ENCODE measurements at places on chromosomes 5 and 9.

DNA sequence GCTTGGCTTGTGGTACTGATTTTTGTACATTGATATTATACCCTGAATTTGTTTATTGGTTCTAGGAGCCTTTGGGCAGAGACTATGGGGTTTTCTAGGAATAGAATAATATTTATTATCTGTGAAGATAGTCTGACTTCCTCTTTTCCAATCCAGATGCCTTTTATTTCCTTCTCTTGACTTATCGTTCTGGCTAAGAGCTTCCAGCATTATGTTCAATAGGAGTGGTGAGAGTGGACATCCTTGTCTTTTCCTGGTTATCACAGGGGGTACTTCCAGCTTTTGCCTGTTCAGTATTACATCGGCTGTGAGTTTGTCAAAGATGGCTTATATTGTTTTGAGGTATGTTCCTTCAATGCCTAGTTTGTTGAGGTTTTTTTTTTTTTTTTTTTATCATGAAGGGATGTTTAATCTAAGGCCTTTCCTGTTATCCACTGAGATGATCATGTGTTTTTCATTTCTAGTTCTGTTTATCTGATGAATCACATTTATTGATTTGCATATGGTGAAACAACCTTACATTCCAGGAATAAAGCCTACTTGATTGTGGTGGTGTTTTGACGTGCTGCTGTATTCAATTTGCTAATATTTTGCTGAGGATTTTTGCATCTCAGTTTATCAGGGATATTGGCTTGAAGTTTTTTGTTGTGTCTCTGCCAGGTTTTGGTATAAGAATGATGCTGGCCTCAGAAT lies 77.5 kb downstream of the CERT1 start:
- no peak for DNase-seq

GRCh38 chr5:98679963-98680362 lies 93.5 kb upstream of the RGMB start:
- peak; percentile 15 for DNase-seq

- DNase-seq, result no peak
Measured at GRCh38 chr9:98873951-98874371, 66.5 kb downstream of the GALNT12 start.

- DNase-seq, result peak; percentile 64
Measured at GRCh38 chr9:112846528-112847488, 43.9 kb downstream of the SLC46A2 start.

GRCh38 chr5:116289276-116289675 lies 204.5 kb downstream of the COMMD10 start:
- no peak for DNase-seq

- no peak for DNase-seq
Measured at GRCh38 chr9:105129731-105130130, 114.7 kb upstream of the SLC44A1 start.

DNA sequence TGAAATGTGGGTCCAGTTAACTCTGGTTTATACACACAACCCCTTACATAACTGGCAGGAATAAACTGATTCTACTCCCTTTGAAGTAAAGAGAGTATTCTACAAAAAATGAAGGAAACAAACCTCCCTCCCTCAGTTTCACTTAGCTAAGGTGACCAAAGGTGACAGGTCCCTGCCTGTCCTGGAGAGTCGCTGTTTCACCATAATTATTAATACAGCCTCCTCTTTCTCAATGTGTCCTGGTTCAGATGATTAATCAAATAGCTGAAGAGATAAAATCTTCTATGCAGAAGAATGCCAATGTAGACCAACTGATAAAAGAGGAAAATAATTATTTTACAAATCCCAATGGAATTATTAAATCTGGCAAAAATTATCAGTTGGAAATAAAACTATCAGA lies 163.7 kb upstream of the GNA14 start:
- no peak for DNase-seq

DNA sequence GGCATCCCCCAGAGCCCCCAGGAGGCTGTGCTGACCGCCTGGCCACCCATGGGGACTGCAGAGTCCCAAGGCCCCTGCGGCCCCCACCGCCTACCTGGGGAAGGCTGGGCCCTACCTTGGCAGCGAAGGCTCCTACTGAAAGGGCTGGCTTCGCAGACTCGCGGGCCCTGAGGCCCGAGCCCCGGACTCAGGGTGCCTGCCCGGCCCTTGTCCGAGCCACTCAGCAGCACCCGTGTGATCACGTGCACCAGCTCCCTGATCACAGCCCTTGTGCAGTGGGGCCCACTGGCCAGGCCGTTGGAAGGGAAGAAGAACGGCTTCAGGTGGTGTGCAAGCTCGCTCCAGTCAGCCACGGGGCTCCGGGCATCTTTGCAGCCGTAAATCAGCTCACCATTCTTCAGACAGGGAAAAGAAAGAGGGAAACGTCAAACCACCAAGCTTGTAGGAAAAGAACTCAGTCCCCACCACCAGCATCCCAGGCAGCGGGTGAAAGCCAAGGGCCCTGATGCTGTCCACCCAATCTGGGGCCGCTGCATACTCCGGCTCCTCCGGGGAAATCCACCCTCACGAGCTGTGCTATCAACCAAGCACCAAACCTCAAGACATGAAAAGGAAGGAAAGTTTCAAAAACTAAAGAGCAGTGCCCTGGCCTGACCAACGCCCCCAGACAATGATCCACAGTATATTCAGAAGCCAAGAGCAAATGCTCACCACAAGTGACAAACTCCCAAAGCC lies 31.9 kb downstream of the IPPK start:
- no peak for DNase-seq

DNA sequence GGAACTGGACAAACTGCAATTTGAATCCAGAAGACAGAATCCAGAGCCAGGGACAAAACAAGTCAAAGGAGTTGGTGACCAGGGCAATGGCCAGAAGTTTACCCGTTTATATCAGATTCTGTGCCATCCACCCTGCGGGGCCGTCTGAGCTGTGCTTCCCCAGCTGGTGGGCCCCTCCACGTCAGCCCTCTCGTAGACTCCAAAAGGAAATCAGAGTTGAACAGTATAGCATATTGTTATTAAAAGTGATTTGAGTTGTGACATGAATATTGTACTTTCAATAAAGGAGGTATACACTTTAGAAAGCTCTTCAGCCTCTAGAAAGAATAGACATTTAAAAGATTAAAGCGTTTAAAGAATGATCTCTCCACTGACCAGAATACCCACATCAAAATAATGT lies 102.4 kb downstream of the NFIB start:
- no peak for DNase-seq

DNA sequence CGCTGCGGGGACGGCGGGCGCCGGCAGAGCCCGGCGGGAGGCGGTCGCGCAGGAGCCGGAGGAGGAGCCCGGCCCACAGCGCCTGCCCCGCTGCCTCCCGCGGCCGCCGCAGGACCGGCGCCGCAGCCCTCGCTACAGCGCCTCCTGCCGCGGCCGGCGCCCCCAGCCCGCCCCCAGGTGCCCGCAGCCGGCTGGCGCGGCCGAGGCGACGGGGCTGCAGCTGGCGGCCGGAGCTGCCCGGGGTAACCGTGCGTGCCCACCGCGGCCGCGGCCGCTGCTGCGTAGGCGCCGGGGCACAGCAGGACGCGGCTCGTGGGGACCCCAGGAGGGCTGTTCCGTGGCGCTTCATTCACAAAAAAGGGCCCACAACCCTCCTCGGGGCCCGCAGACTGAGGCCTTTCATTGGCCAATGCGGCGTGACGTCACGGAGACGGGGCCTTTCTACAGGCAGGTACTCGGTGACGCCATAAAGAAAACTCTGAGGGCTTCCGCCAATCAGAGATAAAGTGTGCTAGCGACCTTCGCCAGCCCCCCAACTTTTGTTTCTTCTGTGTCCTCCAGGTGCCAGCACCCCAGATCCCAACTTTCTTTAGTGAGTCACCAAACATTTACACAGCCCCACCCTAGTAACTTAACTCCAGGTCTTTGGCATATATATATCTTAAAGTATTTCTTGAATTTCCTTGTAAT lies at the start of gene CDC14B:
CDC14B (minus strand) TSS at position 353 of the 690 bp plus-strand sequence. CDS start 465 bp downstream, outside the sequence.
- peak; percentile 94 for DNase-seq

- no peak for DNase-seq
Measured at GRCh38 chr5:159864885-159865691, 51.2 kb upstream of the ADRA1B start.

DNA sequence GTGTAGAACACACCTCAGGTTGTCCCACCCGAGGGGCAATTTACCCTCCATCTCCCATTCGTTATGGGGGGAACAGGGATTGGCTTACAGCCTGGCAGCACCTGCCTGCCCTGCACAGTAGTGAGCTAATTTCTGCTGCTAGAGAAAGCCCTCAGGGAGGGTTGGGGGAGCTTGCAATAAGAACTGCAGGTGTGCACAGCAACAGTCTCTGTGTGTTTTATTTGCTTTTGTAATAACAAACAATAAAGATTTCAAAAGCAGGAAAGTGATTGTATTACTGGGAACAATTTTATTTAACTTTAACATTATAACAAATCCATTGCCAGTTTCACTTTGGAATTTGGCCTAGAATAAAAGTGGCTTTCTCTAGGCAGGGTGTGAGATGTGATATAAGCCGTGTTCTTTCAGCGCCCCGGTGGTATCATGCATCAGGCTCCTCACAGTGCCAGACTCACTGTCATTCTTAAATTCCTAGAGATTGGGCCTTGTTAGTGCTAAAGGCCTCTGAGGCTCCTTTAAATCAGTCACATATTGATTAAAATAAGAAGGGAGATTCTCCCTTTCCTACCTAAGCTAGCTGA lies 81.1 kb downstream of the RMI1 start:
- DNase-seq, result no peak

- no peak for DNase-seq
Measured at GRCh38 chr5:76695346-76695745, 20.6 kb upstream of the F2R start.

DNA sequence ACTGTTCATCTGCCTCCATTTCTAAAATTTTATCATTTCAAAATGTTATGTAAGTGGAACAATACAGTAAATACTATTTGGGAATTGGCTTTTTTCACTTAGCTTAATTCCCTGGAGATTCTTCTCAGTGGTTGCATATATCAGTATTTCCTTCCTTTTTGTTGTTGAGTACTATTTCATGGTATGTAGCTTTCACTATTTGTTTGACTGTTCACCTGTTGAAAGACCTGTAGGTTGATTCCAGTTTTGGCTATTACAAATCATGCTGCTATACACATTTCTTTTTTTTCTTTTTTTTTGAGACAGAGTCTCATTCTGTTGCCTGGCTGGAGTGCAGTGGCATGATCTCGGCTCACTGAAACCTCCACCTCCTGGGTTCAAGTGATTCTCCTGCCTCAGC lies 33.0 kb upstream of the PWWP2A start:
- no peak for DNase-seq
